ENCODE measurements at places on chromosomes 2 and 18. TPM values are rescaled to one million over a fixed set of nuclear protein-coding genes. Genes with fewer than 3 reads are reported as not detected.

SLC4A1AP gene
- 28.7 TPM for polyA plus RNA-seq

SERTAD2 gene
- 6.9 TPM for polyA plus RNA-seq

C1GALT1C1L gene
- polyA plus RNA-seq = not detected

ZNF385B gene
- polyA plus RNA-seq = not detected

NT5DC4 gene
- not detected for polyA plus RNA-seq

CHST9 gene
- polyA plus RNA-seq = not detected

ARHGEF4 gene
- polyA plus RNA-seq = 3.5 TPM

TRAF3IP1 gene
- 4.3 TPM for polyA plus RNA-seq

CRYGC gene
- polyA plus RNA-seq = not detected

GRCh38 chr2:199485732-199486335 lies 28.1 kb upstream of the SATB2 start:
- no peak overlapping the region for H3K4me3 ChIP-seq
- no peaks in the 10 kb centered on the region for H3K27me3 ChIP-seq
- H3K36me3 ChIP-seq = no peaks in the 10 kb centered on the region
- no peak overlapping the region for H3K27ac ChIP-seq
- H3K4me1 ChIP-seq = no peaks in the 10 kb centered on the region
- DNase-seq = no peak

- no peak overlapping the region for H3K27ac ChIP-seq
- no peak for DNase-seq
- no peaks in the 10 kb centered on the region for H3K4me1 ChIP-seq
Measured at GRCh38 chr2:20456116-20456571, 9.3 kb downstream of the RHOB start.

DNA sequence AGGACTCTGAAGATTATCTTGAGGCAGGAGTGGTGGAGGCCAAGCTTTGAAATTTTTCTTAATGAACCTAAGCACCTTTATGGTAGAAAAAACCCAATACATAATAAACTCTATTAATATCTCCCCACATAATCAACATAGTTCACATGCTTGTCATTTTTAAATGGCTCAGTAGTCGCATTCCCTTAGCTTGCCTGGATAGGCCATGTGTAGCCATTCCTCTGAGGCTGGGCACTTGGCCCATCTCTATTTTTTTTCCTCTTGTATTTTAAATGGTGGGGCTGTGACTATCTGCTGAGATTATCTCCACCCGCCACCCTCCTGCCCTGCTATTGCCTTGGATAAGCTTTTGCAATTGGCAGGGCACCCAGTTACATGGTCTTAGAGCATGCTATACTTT lies 143.1 kb downstream of the FHOD3 start:
- H3K4me1 ChIP-seq = no peaks in the 10 kb centered on the region
- no peak for DNase-seq
- no peaks in the 10 kb centered on the region for H3K36me3 ChIP-seq
- no peak overlapping the region for H3K27ac ChIP-seq
- no peaks in the 10 kb centered on the region for H3K27me3 ChIP-seq
- no peak overlapping the region for H3K4me3 ChIP-seq

DNA sequence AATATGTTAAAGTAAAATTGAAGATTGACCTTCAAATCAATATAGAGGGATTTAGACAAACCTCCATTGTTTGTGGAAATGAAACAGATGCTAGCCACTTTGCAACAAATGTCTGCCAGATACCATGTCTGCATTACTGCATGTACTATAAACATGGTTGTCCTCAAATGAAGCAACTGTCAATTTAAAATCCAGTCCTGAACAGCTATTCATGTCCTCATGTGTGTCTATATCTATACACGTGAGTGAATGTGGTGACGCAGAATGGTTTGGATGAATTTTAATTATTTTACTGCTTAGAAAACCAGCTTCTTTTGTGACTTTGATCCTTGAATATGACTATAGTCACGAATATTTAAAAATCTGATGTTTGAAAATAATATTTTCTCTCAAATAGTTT lies 71.5 kb downstream of the NYAP2 start:
- H3K4me3 ChIP-seq = no peak overlapping the region
- no peaks in the 10 kb centered on the region for H3K4me1 ChIP-seq
- no peak for DNase-seq
- no peaks in the 10 kb centered on the region for H3K36me3 ChIP-seq
- H3K27me3 ChIP-seq = no peaks in the 10 kb centered on the region

DNA sequence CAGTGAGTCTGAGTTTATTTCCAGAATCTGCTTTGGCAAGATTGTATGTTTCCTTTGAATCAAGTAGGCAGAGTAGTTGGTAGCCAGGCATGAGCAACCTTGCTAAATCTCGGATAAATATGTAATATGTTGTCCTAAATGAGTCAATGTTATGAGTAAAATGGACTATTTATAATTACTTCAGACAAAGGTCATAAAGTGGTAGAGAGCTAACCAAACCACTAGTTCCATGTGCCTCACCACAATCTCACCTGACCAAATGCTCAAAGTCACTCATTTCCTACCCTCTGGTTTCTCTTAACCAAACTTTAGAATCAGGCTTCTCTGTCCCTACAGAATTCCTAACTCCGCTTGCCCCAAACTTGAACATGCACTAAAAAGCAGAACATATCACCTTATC lies 261.2 kb upstream of the FSIP2 start:
- no peak overlapping the region for H3K27ac ChIP-seq
- no peaks in the 10 kb centered on the region for H3K27me3 ChIP-seq
- H3K36me3 ChIP-seq = no peaks in the 10 kb centered on the region
- no peak for DNase-seq
- H3K4me3 ChIP-seq = no peak overlapping the region
- H3K4me1 ChIP-seq = no peaks in the 10 kb centered on the region

- H3K27ac ChIP-seq = no peak overlapping the region
- H3K4me1 ChIP-seq = no peaks in the 10 kb centered on the region
- H3K4me3 ChIP-seq = no peak overlapping the region
- no peak for DNase-seq
- H3K36me3 ChIP-seq = no peaks in the 10 kb centered on the region
Measured at GRCh38 chr2:42924418-42924886, 132.1 kb upstream of the HAAO start.

DNA sequence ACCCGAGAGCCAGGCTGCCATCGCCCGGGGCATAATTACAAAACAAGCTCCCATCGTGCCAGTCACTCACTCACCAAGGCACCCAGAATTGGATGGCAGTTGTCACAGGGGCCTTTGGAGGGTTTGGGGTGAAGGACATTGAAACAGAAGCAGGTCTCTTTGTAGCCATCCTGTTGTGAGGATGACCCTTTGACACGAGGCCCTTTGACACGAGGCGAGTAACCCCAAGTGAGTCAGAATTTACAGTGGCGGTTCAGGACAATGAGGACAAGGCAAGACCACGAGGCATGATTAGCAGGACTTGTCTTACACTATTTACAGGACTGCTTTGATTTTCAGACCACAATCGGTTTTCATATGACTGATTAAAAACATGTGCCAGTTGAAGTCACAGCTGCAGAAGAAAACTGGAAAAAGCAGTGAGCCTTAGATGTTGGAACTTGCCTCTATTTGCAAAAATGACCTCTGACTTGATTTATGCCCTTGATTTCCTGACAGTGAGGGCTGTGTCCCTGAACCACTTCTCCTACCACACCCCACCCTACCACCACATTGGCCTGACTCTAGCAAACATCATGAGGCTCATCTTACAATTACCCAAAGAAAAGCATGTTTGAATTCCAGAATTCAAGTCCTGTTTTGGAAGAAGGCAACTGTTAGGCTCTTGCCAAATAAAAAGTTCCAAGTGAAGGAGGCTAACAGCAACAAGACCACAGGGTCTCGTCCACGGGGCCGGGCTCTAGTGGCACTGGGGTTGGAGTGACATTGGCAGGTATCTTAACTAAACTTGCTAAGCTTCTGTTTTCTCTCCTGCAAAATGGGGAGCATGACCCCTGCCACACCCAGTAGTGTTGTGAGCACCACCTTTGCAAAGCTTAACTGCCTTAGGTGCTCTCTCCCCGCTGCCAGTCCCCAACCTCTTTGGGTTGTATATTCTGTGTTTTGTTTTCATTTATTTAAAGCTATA lies 64.4 kb upstream of the FOSL2 start:
- H3K4me1 ChIP-seq = no peaks in the 10 kb centered on the region
- H3K4me3 ChIP-seq = no peak overlapping the region
- no peak overlapping the region for H3K27ac ChIP-seq

GRCh38 chr2:215461836-215462532 lies 26.1 kb upstream of the FN1 start:
- no peak overlapping the region for H3K27ac ChIP-seq
- no peak overlapping the region for H3K4me3 ChIP-seq
- no peaks in the 10 kb centered on the region for H3K4me1 ChIP-seq
- no peak for DNase-seq

DNA sequence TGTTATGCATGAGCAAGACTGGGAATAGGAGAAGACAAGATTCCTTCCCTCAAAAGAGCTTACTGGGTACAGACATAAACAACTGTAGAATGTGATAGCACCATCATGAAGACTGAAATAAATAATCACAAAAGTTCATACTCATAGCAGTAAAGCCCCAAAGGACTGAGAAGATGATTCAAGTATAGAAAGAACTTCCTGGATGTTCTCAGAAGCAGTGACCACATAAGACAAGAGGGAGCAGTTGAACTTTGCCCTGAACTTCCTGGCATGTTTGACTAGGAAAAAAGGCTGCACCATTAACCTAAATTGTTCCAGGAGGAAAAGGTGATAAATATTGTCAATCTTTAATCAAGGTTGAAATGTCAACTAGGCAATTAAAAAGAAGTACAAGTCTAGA lies 57.8 kb upstream of the CCDC141 start:
- no peaks in the 10 kb centered on the region for H3K27me3 ChIP-seq
- H3K27ac ChIP-seq = no peak overlapping the region
- no peak overlapping the region for H3K4me3 ChIP-seq
- no peaks in the 10 kb centered on the region for H3K36me3 ChIP-seq
- DNase-seq = no peak

DNA sequence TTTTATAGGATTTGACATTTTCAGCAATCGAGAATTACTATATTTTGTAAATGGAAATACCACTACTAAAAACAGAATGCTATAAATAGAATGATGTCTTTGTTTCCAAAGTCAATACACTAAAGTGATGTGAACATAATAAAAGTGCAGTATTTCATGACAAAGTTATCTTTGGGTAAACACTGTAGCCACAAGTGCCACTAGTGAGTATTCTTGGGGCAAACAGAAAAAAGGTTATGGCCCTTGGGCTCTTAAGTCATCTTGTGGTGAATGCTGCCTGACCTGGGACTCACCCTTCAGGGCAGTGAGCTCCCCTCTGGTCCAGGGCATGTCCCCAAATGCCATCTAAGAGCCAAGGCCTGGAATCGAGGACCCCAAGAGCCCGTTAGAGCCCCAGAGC lies 99.2 kb upstream of the KYNU start:
- H3K27me3 ChIP-seq = no peaks in the 10 kb centered on the region
- H3K36me3 ChIP-seq = no peaks in the 10 kb centered on the region
- DNase-seq = no peak
- H3K27ac ChIP-seq = no peak overlapping the region
- H3K4me1 ChIP-seq = no peaks in the 10 kb centered on the region

DNA sequence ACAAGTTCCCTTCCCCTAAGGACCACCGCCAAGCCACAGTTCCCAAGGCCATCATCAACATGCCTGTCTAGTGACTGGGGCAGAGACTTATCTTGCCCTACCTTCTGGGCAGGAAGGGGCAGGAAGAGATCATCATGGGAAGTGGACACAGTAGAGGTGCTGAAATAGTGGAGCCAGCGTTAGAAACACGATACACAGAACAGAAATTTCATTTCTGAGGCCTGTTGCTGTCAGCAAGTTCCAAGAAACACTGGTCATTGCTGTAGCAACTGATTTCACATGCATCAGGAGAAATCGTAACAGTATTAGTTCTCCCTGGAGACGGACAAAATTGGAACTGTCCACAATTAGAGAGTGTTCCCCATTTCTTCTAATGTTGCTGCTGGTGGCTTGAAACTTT lies 83.0 kb downstream of the COLEC12 start:
- DNase-seq = no peak
- H3K36me3 ChIP-seq = no peaks in the 10 kb centered on the region
- no peak overlapping the region for H3K4me3 ChIP-seq
- H3K4me1 ChIP-seq = no peaks in the 10 kb centered on the region

DNA sequence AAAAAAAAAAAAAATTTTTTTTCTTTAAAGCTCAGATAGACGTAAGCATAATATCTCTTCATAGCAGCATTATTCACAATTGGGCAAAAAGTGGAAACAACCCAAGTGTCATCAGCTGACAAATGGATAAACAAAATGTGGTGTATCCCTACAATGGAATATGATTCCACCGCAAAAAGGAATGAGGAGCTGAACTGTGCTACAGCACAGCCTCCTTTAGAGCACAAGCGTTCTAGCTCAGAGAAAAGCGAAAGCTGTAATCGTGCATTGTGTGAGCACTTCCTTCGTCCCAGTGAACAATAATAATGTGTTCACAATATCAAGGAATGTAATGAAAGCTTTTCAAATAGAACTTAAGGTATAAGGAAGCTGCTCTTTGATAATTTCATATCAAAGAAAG lies 11.7 kb upstream of the CHMP1B start:
- no peaks in the 10 kb centered on the region for H3K27me3 ChIP-seq
- no peaks in the 10 kb centered on the region for H3K36me3 ChIP-seq
- H3K4me3 ChIP-seq = no peak overlapping the region
- H3K27ac ChIP-seq = no peak overlapping the region

GRCh38 chr2:152649997-152650396 lies 67.3 kb downstream of the PRPF40A start:
- DNase-seq = no peak
- H3K4me1 ChIP-seq = no peaks in the 10 kb centered on the region
- H3K27ac ChIP-seq = no peak overlapping the region
- H3K36me3 ChIP-seq = peaks cover 11% of the 10 kb centered on the region
- H3K4me3 ChIP-seq = no peak overlapping the region
- no peaks in the 10 kb centered on the region for H3K27me3 ChIP-seq

GRCh38 chr18:76957384-76958355 lies 135.3 kb downstream of the ZNF236 start:
- no peak overlapping the region for H3K4me3 ChIP-seq
- DNase-seq = no peak
- H3K36me3 ChIP-seq = no peaks in the 10 kb centered on the region

DNA sequence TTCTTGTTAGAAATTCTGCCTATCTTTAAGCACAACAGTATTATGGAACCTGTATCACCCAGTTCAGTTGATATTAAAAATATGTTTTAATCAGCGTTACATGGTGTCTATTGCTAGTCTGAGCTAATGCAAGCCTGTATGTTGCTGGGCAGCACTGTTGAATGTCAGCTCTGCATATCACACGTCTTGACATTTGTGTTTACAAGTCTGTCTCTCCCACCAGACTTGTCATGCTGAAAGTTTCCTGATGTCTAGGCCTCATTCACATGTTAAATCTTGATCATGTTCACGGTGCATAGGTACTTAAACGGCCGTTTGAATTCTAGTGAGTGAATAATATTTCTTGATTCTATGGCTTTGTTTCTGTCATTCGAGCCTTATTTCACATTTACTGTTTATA lies 385.0 kb downstream of the SOCS6 start:
- no peaks in the 10 kb centered on the region for H3K27me3 ChIP-seq
- peak overlapping the region; percentile 74 for H3K27ac ChIP-seq
- H3K36me3 ChIP-seq = no peaks in the 10 kb centered on the region
- H3K4me3 ChIP-seq = peak overlapping the region; percentile 18

Measured in naive thymus-derived CD4-positive, alpha-beta T cell (primary cell).